ENCODE measurements at places on chromosomes 1 and 21.

GRCh38 chr1:6001992-6002576 is 9.9 kb upstream of the NPHP4 start:
- DNase-seq: peak; percentile 33

DNA sequence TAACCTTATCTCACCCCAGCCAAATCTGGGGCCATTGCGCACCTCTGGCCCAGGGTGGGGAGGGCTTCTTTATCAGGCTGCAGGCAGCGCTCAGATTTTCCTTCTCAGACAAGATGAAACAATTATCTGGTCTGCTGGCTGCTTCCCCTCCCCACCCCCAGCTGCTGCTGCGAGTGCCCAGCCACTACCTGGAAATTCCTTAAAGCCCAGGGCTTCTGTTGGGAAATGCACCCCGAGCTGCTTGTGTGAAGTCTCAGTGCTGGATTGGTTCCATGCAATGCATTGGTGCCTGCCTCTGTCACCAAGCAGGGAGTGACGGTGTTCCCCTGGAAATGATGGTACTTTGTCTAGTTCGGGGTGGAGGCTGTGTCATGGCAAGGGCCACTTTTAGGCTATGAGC is 18.5 kb upstream of the ACTL8 start:
- DNase-seq: no peak

DNA sequence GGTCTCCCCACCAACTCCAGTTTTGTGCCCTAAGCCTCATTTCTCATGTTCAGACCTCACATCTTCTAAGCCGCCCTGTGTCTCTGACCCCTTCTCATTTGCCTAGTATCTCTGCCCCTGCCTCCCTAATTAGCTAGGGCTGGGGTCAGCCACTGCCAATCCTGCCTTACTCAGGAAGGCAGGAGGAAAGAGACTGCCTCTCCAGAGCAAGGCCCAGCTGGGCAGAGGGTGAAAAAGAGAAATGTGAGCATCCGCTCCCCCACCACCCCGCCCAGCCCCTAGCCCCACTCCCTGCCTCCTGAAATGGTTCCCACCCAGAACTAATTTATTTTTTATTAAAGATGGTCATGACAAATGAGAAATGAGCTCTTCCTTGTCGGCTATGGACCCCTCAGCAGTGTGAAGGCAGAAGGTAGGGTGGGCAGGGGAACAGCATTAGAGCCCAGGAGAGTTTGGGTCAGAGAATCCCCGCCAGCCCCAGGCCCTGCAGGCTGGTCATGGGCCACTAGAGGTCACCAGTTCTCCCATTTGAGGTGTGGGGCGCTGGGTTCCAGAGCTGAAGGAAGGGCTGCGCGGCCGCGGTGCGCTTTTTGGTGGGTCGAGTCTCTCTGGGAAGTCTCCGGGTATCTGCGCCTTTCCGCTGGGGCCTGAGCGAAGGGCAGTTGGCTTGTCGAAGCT is 11.5 kb downstream of the ADAMTSL4 start:
- peak; percentile 70 for DNase-seq

GRCh38 chr1:78678324-78678723 is 28.7 kb downstream of the IFI44 start:
- no peak for DNase-seq

- DNase-seq: no peak
Observed at GRCh38 chr1:118097622-118098348, 87.2 kb downstream of the SPAG17 start.

DNA sequence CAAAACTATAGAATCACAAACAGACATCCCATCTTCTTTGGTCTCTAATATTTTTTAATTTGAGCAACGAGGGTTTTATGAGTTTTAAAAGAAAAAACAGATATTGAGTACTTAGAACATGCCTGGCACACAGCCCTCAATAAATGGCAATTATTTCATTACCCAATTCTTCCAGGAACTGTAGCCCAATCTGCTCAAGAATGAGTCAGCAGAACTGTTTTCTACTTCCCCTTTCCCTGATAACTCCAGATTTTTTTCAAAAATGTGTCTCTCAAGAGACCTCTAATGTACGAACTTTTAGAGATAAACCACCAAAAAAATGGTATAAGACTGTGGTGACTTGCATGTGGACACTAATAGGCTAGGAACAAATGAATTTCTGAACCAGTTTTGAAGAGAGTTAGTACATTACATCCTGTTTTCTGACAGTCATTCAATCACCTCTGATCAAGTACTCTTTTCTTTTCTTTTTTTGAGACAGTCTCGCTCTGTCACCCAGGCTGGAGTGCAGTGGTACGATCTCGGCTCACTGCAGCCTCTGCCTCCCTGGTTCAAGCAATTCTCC is 11.5 kb downstream of the ABL2 start:
- DNase-seq: no peak

GRCh38 chr1:41149570-41149969 is 92.5 kb downstream of the SCMH1 start:
- DNase-seq: no peak

DNA sequence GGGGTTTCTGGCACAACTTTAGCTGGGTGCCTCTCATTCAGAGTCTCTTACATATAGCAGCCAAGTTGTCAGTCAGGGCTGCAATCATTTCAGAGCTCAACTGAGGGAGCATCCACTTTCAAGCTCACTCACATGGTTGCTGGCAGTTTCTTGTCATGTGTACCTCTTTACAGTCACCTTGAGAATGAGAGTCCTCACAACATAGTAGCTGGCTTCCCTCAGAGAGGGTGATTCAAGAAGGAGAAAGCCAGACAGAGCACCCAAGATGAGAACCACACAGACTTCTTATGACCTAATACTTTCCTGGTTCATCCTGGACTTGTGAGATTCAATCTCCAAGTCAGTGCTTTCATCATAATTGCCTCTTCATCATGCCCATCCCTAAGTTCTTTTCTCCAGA is 57.2 kb downstream of the DPT start:
- DNase-seq: no peak
